ENCODE measurements at places on chromosomes 11 and 22.

GRCh38 chr11:103671143-103671651 lies 365.2 kb upstream of the DDI1 start:
- H3K27ac ChIP-seq = no peak overlapping the region
- no peaks in the 10 kb centered on the region for H3K27me3 ChIP-seq
- no peak for DNase-seq
- no peak overlapping the region for H3K4me3 ChIP-seq

DNA sequence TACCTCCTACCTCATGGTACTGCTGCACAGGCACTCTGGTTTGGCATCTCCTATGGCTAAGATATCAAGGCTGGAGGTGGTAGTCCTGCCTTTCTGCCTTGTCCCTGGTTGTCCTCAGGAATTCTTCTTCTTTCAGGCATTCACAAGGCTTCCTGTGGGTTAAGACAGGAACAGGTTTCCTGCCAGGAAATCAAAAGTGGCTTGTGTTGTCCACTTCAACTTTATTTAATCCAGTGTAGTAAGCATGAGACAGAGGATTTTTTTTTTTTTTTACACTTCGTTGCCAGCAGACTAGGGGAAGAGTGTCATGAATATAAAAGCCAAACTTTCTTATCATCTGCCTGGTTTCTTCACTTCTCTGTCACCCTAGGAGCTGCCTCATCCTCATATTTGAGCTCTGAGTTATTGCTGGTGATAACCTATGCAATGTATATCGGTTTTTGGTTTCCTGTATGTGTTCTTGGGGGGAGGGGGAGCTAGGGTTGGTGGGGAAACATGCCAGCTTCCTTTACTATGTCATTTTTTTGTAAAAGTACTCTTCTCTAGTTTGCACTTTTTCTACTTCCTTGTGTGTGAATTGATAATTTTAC lies 50.2 kb downstream of the XKR3 start:
- H3K4me3 ChIP-seq = no peak overlapping the region
- H3K36me3 ChIP-seq = no peaks in the 10 kb centered on the region
- H3K4me1 ChIP-seq = no peaks in the 10 kb centered on the region
- H3K27ac ChIP-seq = no peak overlapping the region
- no peak for DNase-seq
- H3K27me3 ChIP-seq = no peaks in the 10 kb centered on the region

- no peak overlapping the region for H3K27ac ChIP-seq
- no peaks in the 10 kb centered on the region for H3K27me3 ChIP-seq
- no peaks in the 10 kb centered on the region for H3K4me1 ChIP-seq
- DNase-seq = peak; percentile 17
- H3K4me3 ChIP-seq = no peak overlapping the region
Measured at GRCh38 chr11:31199378-31199777, 170.2 kb downstream of the DCDC1 start.

DNA sequence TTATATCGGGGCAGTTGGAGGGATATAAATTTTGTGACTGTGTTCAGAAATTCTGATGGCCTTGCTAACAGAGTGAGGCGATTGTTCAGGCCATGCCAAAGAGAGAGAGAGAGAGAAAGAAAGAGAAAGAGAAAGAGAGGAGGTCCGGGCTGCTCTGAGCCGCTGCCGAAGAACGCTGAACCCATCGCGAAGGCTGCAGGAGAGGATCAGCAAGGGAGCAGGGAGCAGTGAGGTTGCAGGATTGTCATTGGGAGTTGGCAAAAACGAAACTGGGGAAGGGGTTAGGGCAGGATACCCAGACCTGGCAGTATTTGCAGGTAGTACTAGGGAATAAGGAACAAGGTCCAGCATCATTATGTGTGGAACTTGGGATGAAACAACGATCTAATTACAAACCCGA lies 537.1 kb downstream of the INSC start:
- no peaks in the 10 kb centered on the region for H3K27me3 ChIP-seq
- H3K27ac ChIP-seq = no peak overlapping the region
- H3K4me1 ChIP-seq = peaks cover 24% of the 10 kb centered on the region
- no peak overlapping the region for H3K4me3 ChIP-seq

DNA sequence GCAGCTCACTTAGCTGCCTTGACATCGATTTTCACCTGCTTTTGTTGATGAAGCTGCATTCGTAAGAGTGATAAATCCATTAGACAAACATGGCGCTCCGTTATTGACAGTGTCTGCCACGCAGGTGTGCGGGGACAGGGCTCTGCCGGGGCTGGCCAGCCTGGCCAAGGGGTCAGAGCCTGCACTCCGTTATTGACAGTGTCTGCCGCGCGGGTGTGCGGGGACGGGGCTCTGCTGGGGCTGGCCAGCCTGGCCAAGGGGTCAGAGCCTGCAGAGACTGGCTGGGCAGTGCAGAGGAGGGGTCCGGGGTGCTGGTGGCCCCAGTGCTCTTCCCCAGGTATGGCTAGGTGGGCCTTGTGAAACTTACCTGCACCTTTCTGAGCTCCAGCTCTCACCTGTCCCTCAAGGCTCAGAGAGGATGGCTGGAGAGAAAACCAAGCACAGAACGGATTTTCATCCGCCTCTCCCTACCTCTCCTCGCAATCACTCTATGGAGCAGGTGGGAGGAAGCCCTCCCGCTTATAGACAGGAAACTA lies 101.6 kb upstream of the B3GAT1 start:
- H3K36me3 ChIP-seq = no peaks in the 10 kb centered on the region
- peaks cover 12% of the 10 kb centered on the region for H3K27me3 ChIP-seq
- DNase-seq = no peak
- peaks cover 4% of the 10 kb centered on the region for H3K4me1 ChIP-seq
- no peak overlapping the region for H3K27ac ChIP-seq
- no peak overlapping the region for H3K4me3 ChIP-seq

GRCh38 chr11:105861225-105861624 lies 160.8 kb downstream of the MSANTD4 start:
- H3K27ac ChIP-seq = no peak overlapping the region
- H3K27me3 ChIP-seq = no peaks in the 10 kb centered on the region
- H3K4me3 ChIP-seq = no peak overlapping the region
- H3K36me3 ChIP-seq = no peaks in the 10 kb centered on the region

DNA sequence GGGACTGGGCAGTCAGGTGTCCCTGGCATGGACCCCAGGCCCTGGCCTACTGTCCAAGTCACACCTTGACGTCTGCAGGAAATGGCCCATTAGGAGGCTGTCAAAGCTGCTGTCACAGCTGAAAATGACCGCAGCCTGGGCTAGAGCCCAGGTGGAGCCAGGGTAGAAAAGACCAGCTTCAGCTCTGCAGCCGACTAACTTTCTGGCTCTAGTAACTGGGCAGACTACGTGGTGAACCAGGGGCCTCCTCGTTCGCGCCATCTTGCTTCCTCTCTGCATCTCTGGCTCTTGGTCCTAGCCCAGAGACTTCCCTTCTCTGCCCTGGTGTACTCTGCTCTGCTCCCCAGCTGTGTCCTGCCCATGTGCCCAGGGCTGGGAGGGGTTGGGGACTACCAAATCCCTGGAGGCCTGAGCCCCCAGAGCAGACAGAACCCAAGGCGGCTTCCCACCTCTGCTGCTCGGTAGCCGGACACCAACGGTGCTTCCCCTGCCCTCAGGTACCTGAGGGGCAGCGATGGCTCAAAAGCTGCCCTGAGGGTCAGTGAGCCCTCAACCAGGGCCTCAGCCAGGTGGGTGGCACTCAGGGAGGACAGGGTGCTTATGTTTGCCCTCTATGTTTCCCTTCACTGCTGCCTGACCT lies 19.7 kb downstream of the SART1 start:
- no peaks in the 10 kb centered on the region for H3K4me1 ChIP-seq
- H3K4me3 ChIP-seq = no peak overlapping the region
- no peak overlapping the region for H3K27ac ChIP-seq
- H3K27me3 ChIP-seq = no peaks in the 10 kb centered on the region

- H3K36me3 ChIP-seq = no peaks in the 10 kb centered on the region
- H3K4me3 ChIP-seq = no peak overlapping the region
Measured at GRCh38 chr11:132472411-132473172, 1059.7 kb downstream of the OPCML start.

DNA sequence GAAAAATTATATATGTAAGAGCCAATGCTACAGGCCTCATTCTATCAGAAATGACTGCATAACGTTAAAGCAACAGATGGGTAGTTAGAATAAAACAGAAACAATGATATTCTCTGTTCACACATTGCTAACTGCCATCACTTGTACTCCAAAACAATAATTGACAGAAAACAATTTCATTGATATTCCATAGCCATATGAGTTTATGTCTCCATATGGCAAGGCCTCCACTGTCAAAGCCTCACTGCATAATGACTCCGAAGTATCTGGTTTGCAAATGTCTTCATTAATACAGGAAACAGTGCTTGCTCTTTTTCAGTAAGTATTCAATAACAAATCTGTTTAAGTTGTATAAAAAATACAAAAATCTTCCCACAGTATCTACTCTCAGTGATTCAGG lies 9.9 kb downstream of the DDI1 start:
- no peaks in the 10 kb centered on the region for H3K4me1 ChIP-seq
- no peaks in the 10 kb centered on the region for H3K36me3 ChIP-seq
- no peak overlapping the region for H3K27ac ChIP-seq
- H3K27me3 ChIP-seq = no peaks in the 10 kb centered on the region

- no peak overlapping the region for H3K4me3 ChIP-seq
- no peaks in the 10 kb centered on the region for H3K36me3 ChIP-seq
- H3K4me1 ChIP-seq = no peaks in the 10 kb centered on the region
- no peak for DNase-seq
- no peaks in the 10 kb centered on the region for H3K27me3 ChIP-seq
Measured at GRCh38 chr11:128327274-128327673, 260.1 kb downstream of the ETS1 start.

DNA sequence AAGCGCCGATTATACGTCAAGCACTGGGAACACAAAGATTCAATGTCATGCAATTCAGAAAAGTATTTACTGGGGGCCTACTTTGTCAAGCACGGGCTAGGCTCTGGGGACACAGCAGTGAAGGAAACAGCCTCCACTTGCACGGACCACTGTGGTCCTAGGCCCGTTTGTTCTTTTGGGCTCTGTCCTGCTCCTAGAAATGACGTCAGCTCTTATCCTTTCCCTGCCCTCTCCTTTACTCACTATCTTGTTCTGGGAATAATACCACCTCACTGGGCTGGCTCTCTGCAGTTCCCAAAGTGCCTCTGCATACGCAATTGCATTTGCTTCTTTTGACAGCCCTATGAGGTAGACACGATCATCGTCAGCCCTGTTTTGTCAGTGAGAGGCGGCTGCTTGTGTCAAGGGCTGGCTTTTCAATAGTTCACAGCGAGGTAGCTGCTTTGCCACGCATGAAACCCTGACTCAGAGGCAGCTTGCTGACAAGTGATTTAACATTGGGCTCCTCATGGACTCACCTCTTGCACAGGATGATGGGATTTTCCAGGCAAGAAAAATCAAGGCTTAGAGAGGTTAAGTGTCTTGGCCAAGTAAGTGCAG lies 22.9 kb upstream of the IGSF22 start:
- no peaks in the 10 kb centered on the region for H3K36me3 ChIP-seq
- no peak overlapping the region for H3K4me3 ChIP-seq
- H3K27ac ChIP-seq = no peak overlapping the region
- H3K4me1 ChIP-seq = no peaks in the 10 kb centered on the region
- H3K27me3 ChIP-seq = no peaks in the 10 kb centered on the region

DNA sequence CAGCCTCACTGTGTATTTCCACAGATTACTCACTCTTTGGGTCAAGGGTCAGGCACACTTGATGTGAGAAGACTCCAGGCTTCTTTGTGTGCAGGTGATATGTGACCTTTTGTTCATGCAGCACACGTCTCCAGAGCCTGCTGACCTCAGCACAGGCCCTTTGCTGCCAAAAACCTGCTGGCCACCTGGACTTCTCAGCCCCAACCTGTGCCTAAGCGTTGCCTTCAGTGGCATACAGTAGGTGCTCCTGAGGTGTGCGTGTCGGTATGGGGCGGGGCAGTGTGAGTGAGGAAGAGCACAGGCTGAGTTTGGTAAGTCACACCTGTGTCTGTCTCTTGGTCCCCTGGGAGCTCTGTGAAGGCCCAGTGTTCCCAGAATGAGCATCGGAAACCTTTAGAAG lies 58.1 kb downstream of the WNT11 start:
- no peak for DNase-seq
- no peak overlapping the region for H3K4me3 ChIP-seq
- no peak overlapping the region for H3K27ac ChIP-seq
- H3K36me3 ChIP-seq = no peaks in the 10 kb centered on the region

DNA sequence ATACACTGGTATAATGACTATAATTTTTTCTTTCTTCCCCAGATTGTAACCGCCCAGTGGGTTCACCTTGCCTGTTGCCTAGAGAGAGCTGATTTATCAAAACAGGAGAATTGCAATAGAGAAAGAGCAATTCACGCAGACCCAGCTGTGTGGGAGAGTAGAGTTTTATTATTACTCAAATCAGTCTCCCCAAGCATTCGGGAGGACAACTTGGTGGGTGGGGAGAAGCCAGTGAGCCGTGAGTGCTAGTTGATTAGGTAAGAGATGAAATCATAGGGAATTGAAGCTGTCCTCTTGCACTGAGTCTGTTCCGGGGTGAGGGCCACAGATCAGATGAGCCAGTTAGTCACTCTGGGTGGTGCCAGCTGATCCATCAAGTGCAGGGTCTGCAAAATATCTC lies 73.2 kb downstream of the SLC35F2 start:
- no peak overlapping the region for H3K27ac ChIP-seq
- no peaks in the 10 kb centered on the region for H3K4me1 ChIP-seq
- no peaks in the 10 kb centered on the region for H3K27me3 ChIP-seq
- H3K4me3 ChIP-seq = no peak overlapping the region
- no peak for DNase-seq

GRCh38 chr11:32890843-32891656 lies 1.6 kb upstream of the QSER1 start:
- DNase-seq = peak; percentile 24
- H3K36me3 ChIP-seq = no peaks in the 10 kb centered on the region
- no peak overlapping the region for H3K4me3 ChIP-seq
- no peaks in the 10 kb centered on the region for H3K27me3 ChIP-seq

GRCh38 chr11:78572394-78572793 lies 2.3 kb downstream of the NARS2 start:
- H3K4me1 ChIP-seq = peaks cover 6% of the 10 kb centered on the region
- H3K4me3 ChIP-seq = no peak overlapping the region
- DNase-seq = no peak
- no peaks in the 10 kb centered on the region for H3K27me3 ChIP-seq
- no peak overlapping the region for H3K27ac ChIP-seq
- peaks cover 16% of the 10 kb centered on the region for H3K36me3 ChIP-seq

DNA sequence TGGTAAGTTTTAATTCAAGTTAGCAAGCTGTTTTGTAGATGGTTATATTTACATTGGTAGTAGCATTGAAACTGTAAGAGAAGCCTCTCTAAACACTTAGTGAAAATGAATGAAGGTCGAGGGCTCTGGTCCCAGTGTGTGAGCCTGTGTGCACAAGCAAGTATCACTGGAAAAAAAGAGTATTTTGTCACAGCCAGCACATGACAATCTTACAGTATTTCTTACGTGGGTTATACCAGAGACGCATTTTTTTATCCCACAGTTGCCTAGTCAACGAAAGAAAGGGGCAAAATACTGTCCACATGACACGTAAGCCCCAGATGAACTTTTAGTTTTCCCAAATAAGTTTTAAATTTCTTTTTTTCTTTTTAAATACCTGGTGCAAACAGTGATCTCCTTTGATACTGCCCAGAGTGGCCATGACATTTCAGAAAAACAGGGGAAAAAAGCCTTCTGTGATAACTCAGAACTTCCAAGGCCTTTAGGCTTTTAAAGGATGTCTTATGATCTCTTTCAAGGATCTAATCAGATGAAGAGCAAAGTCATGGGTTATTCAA lies 23.5 kb downstream of the RAB38 start:
- H3K4me1 ChIP-seq = peaks cover 17% of the 10 kb centered on the region
- H3K27me3 ChIP-seq = no peaks in the 10 kb centered on the region
- no peak overlapping the region for H3K4me3 ChIP-seq
- DNase-seq = no peak

GRCh38 chr11:67024410-67024809 lies 1.5 kb downstream of the SYT12 start:
- H3K4me3 ChIP-seq = no peak overlapping the region
- H3K27ac ChIP-seq = no peak overlapping the region
- H3K4me1 ChIP-seq = peaks cover 3% of the 10 kb centered on the region
- no peaks in the 10 kb centered on the region for H3K36me3 ChIP-seq
- H3K27me3 ChIP-seq = peaks cover 14% of the 10 kb centered on the region
